ENCODE measurements at places on chromosomes 2 and 18. TPM values are rescaled to one million over a fixed set of nuclear protein-coding genes. Genes with fewer than 3 reads are reported as not detected.

Gene ANKRD23
- 10.2 TPM for total RNA-seq

Gene ELOA2
- not detected for total RNA-seq

- no peak for DNase-seq
These were observed 83.1 kb downstream of the CDC42EP3 start for GRCh38 chr2:37588316-37588777.

DNA sequence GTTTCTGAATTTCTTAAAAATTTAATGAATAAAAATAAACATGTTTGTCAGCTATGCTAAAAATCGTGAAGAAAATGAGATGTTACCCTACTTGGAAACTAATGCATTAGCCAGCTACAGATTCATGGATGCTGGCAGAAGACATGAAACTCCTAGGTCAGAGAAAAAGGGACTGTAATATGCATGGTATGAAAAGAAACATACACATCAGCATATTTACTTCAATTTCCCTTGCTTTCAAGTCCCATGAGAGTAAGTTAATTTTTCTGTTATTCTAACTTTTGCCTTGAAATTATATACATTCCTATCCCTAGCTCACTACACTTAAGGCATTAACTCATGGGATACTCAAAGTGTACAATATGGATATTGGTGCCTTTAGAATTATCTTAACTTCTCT, 2041.4 kb upstream of the LRRTM1 start:
- DNase-seq: no peak

DNA sequence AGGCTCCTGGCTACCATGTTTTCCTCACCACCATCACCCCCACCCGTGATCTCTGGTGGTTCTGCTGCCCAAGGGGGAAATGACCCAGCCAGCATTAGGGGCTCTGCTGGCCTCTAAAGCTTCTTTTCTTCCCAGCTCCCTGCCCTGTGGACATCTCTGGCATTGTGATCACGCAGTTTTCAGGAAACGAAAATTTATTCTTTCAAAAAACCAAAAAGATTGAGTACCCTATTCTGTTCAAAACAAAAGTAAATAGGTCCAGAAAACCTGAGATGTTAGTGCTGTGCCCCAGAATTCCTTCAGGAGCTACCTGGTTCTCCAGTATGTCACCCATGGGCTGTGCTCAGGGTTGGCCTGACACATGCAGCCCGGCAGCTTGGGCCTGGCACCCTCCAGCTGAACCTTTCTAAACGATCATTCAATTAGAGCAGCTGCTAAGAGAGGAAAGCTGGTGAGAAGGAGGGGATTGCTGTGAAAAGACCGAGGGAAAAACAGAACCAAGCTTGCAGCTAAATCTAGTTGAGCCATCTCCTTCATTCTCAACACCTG, 157.5 kb downstream of the MGAT5 start:
- no peak for DNase-seq

GRCh38 chr2:1614564-1614963, 129.8 kb downstream of the PXDN start:
- no peak for DNase-seq

DNA sequence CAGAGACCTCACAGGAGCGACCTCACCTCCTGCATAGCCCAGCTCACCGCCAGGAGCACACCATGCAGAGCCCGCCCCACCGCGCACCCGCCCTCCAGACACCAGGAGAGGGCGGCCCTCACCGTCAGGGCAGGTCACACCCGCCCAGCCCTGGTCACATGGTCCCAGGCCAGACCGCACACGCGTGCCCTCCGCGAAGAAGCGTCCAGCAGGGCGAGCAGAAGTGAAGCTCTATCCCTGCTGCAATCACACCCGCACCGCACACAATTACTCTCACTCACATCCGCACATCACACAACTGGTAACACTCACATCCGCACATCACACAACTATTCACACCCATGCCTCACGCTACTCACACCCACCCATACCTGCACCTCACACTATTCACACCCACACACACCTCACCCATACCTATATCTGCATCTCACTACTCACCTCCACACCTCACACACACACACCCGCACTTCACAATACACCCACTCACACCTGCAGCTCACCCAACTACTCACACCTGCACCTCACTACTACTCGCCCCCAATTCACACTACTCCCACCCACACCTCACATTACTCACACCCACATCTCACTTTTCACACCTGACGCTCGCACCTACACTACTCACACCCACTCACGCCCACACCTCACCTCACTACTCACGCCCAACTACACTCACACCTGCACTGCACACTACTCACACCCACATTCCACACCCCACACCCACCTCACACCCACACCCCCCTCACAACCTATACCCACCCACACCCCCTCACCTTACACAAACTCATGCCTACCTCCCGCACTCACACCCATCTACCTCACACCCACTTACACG, 242.0 kb downstream of the HDAC4 start:
- DNase-seq: no peak

- DNase-seq: no peak
These were observed 96.8 kb upstream of the PPP1CB start for GRCh38 chr2:28654663-28655320.

Data from ureter (tissue), 1 donor.